ENCODE measurements at places on chromosomes 6 and 20. TPM values are rescaled to one million over a fixed set of nuclear protein-coding genes. Genes with fewer than 3 reads are reported as not detected.

The GJA1 gene
- total RNA-seq: 77.5 TPM

The SLC4A11 gene
- 14.9 TPM for total RNA-seq

The ATP6V1G2 gene
- total RNA-seq: 1.1 TPM

The DZANK1 gene
- 5.9 TPM for total RNA-seq

The KDM1B gene
- total RNA-seq: 22.3 TPM

The TTK gene
- total RNA-seq: not detected

The CST7 gene
- total RNA-seq: 13.7 TPM

- H3K27me3 ChIP-seq: no peaks in the 10 kb centered on the region
- no peak for DNase-seq
- no peak overlapping the region for H3K4me3 ChIP-seq
- no peaks in the 10 kb centered on the region for H3K36me3 ChIP-seq
Observed at GRCh38 chr6:95681736-95682135, 104.4 kb downstream of the MANEA start.

GRCh38 chr20:9668381-9668780, 154.0 kb downstream of the LAMP5 start:
- H3K36me3 ChIP-seq: no peaks in the 10 kb centered on the region
- no peak overlapping the region for H3K27ac ChIP-seq
- no peak for DNase-seq
- no peaks in the 10 kb centered on the region for H3K27me3 ChIP-seq

DNA sequence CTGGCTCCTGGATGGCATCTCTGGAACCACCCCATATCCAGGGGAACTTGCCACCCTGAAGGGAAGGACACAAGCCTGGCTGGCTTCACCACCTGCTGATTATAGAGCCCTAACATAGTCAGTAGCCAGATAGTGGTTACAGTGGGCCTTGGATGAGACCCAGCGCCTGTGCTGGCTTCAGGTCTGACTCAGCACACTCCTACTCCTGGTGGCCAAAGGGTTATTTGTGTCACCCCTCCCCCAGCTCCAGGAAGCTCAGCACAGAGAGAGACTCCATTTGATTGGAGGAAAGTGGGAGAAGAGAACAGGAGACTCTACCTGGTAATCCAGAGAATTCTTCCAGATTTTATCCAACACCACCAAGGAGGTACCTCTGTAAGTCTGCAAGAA, 12.8 kb downstream of the SNX14 start:
- no peak for DNase-seq
- H3K27me3 ChIP-seq: no peaks in the 10 kb centered on the region
- H3K36me3 ChIP-seq: no peaks in the 10 kb centered on the region
- H3K27ac ChIP-seq: no peak overlapping the region
- H3K4me3 ChIP-seq: no peak overlapping the region

DNA sequence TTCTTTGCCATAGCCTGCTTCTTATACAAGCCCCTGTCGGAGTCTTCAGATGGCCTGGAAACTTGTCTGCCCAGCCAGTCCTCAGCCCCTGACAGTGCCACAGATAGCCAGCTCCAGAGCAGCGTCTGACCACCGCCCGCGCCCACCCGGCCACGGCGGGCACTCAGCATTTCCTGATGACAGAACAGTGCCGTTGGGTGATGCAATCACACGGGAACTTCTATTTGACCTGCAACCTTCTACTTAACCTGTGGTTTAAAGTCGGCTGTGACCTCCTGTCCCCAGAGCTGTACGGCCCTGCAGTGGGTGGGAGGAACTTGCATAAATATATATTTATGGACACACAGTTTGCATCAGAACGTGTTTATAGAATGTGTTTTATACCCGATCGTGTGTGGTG, 29.5 kb downstream of the SLCO4A1 start:
- no peaks in the 10 kb centered on the region for H3K36me3 ChIP-seq
- no peak for DNase-seq
- no peaks in the 10 kb centered on the region for H3K27me3 ChIP-seq

GRCh38 chr20:54710341-54710740, 234.9 kb downstream of the DOK5 start:
- no peak overlapping the region for H3K27ac ChIP-seq
- DNase-seq: no peak
- no peaks in the 10 kb centered on the region for H3K4me1 ChIP-seq
- no peak overlapping the region for H3K4me3 ChIP-seq
- H3K36me3 ChIP-seq: no peaks in the 10 kb centered on the region

DNA sequence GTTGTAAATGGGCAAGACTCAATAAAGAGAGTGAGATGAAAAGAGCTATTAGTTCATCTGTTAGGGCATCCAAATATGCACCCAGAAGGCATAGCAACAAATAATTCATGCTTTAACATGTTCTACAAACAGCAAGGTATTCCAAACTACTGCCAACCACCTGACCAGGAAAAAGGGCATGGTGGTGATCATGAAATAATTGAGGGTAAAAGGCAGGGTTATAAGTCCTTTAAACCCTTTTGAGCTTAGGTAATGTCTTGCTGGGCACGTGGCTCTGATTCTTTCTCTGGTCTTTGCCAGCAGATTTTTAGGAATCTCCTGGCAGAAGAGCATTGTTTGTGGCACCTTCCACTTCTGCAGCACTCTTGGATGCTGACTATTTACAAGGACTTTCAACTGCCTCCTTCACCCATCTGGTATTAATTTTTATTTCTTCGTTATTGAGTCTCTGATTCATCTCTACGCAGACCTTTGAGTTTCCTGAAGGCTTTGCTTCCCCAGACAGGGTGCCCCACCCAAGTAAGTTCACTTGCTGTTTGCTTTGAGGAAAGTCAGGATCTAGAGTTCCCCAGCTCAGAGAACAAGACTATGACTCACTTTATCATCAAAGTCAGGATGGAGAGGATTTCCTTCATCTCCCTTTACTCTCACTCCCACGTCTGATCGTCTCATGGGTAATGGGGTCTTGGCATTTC, 83.4 kb upstream of the NEDD9 start:
- DNase-seq: no peak
- no peaks in the 10 kb centered on the region for H3K27me3 ChIP-seq
- H3K36me3 ChIP-seq: no peaks in the 10 kb centered on the region

- no peak overlapping the region for H3K27ac ChIP-seq
- no peaks in the 10 kb centered on the region for H3K36me3 ChIP-seq
- H3K27me3 ChIP-seq: no peaks in the 10 kb centered on the region
- DNase-seq: no peak
Observed at GRCh38 chr20:59747671-59748515, 143.6 kb downstream of the PHACTR3 start.

- H3K4me1 ChIP-seq: no peaks in the 10 kb centered on the region
- no peak for DNase-seq
- no peak overlapping the region for H3K27ac ChIP-seq
Observed at GRCh38 chr6:107817784-107818183, 6.3 kb downstream of the SCML4 start.

GRCh38 chr20:56368351-56369134, 9.8 kb downstream of the FAM210B start:
- no peaks in the 10 kb centered on the region for H3K4me1 ChIP-seq
- H3K4me3 ChIP-seq: no peak overlapping the region
- H3K27ac ChIP-seq: no peak overlapping the region
- peaks cover 29% of the 10 kb centered on the region for H3K36me3 ChIP-seq
- DNase-seq: no peak

DNA sequence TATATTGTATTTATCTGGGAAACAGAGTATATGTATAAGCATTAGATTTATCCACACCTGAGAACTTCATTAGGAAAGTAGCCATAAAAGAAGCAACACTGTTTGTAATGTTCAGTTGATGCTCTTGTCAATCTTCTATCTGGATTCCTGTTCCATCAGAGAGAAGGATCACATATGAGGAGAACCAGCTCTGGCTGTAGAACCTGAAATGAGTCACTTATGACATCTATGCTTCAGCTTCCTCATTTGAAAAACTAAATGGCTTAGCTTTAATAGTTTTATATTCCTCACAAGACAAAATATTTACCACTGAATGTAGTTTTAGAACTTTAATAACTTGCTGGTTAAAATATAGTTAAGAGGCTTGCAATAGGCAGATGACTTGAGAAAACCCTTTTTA, 144.7 kb downstream of the TASP1 start:
- H3K36me3 ChIP-seq: no peaks in the 10 kb centered on the region
- no peaks in the 10 kb centered on the region for H3K4me1 ChIP-seq
- DNase-seq: no peak
- no peak overlapping the region for H3K27ac ChIP-seq

GRCh38 chr6:168326294-168327261, 7.0 kb upstream of the DACT2 start:
- no peak overlapping the region for H3K4me3 ChIP-seq
- H3K36me3 ChIP-seq: no peaks in the 10 kb centered on the region
- DNase-seq: no peak
- H3K27me3 ChIP-seq: no peaks in the 10 kb centered on the region
- H3K4me1 ChIP-seq: no peaks in the 10 kb centered on the region
- no peak overlapping the region for H3K27ac ChIP-seq

- H3K36me3 ChIP-seq: peaks cover 25% of the 10 kb centered on the region
- no peak overlapping the region for H3K4me3 ChIP-seq
- DNase-seq: no peak
Observed at GRCh38 chr20:63967330-63968135, 2.2 kb downstream of the ZNF512B start.

GRCh38 chr20:37293301-37293943, 4.0 kb downstream of the MANBAL start:
- no peaks in the 10 kb centered on the region for H3K27me3 ChIP-seq
- H3K4me1 ChIP-seq: peaks cover 58% of the 10 kb centered on the region
- H3K27ac ChIP-seq: peak overlapping the region; percentile 26
- no peak for DNase-seq
- H3K4me3 ChIP-seq: no peak overlapping the region
- no peaks in the 10 kb centered on the region for H3K36me3 ChIP-seq

DNA sequence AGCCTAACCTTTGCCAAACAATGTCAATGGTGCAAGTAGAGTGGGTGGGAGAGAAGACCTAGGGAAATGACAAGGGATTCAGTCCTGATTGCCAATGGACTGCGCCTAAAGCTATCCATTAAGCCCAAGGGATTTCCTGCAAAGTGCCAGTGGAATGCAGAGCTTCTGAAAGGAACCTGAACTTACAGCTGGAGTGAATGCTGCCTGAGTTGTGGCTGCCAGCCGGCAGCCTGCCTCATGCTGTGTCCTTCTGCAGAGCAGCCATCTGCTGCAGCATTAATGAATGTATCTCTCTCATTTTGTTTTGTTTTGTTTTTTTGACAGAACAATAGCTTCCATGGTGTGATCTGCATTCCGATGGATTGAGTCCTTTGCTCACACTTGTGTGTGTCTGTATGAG, 44.7 kb downstream of the SLC35F1 start:
- no peaks in the 10 kb centered on the region for H3K4me1 ChIP-seq
- no peak overlapping the region for H3K4me3 ChIP-seq
- DNase-seq: peak; percentile 8
- no peaks in the 10 kb centered on the region for H3K27me3 ChIP-seq

- DNase-seq: no peak
- H3K4me3 ChIP-seq: no peak overlapping the region
- H3K27ac ChIP-seq: no peak overlapping the region
- peaks cover 12% of the 10 kb centered on the region for H3K4me1 ChIP-seq
- H3K27me3 ChIP-seq: no peaks in the 10 kb centered on the region
Observed at GRCh38 chr6:157987788-157988699, 6.4 kb downstream of the SYNJ2 start.

DNA sequence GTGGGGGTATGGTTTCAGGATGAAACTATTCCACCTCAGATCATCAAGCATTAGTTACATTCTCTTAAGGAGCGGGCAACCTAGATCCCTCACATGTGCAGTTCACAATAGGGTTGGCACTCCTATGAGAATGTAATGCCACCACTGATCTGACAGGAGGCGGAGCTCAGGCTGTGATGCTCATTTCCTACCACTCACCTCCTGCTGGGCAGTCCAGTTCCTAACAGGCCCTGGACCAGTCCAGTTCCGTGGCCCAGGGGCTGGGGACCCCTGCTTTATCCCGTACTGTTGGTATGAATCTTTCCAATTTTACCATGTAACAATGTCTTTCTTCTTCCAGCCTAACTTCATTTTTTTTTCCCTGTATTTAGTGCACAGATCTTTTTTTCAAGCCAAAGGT, 94.9 kb downstream of the OGFRL1 start:
- no peak overlapping the region for H3K4me3 ChIP-seq
- peaks cover 33% of the 10 kb centered on the region for H3K4me1 ChIP-seq
- H3K27ac ChIP-seq: peak overlapping the region; percentile 23
- no peak for DNase-seq
- H3K36me3 ChIP-seq: no peaks in the 10 kb centered on the region
- H3K27me3 ChIP-seq: no peaks in the 10 kb centered on the region

DNA sequence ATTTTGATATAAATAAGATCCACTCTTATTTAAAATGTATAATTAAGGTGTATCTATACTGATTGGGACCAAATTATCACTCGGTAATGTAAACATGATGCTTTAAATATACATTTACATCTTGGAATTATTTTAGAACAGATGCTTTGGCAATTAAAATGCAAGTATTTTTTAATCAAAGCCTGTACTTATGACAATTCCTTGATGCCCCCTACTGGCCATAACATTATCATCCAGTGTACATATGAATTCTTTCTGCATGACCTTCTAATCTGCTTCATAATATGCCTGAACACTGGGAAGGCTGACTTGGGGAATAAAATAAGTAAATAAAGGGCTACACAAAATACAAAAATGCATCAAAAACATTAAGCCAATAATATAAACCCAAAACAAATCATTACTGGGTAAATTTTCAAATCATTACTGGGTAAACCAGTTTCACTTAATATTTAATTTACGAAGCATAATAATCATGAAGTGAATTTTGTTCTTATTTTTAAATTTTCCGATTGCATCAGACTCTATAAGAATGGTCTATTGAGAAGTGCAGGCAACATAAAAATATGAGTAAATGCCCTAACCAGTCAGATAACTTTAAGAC, 65.1 kb downstream of the CGA start:
- H3K4me1 ChIP-seq: no peaks in the 10 kb centered on the region
- H3K36me3 ChIP-seq: no peaks in the 10 kb centered on the region
- H3K27ac ChIP-seq: no peak overlapping the region
- no peak for DNase-seq

DNA sequence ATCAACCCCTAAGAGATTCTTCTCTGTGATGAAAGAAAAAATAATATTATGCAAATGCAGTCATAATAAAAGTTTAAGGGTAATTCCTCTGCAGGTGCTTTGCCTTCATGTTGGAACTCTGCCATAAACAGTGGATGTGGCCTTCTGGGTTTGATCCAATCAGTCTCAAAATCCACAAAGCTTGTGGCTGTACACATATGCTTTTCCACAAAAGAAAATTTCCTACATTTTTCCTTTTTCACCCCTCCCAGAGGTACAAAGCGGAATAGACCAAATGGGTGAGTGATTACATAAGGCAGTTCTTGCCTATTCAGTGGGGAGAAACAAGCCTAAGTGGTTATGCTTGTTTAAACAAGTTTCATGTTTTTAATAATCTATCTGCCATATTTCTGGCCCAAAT, 16.7 kb downstream of the CALHM5 start:
- DNase-seq: no peak
- no peaks in the 10 kb centered on the region for H3K4me1 ChIP-seq
- no peaks in the 10 kb centered on the region for H3K36me3 ChIP-seq
- H3K27me3 ChIP-seq: no peaks in the 10 kb centered on the region
- H3K27ac ChIP-seq: no peak overlapping the region

DNA sequence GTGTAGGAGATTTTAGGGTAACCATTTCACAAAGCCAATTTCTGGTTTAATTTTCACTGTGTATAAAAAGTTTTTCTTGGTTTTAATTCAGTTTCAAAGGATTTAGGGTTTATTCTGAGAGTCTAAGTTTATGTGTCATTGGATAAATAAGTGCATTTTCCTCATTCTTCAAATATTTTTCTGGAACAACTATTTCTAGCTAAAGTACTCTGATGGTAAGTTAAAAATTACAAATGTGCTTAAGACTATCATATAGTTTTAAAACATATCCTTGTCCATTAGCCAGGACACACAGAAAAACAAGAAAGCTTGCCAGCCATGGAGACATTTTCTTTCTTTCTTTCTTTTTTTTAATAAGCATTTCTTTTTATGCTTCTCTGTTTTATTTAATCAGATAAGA, 333.0 kb downstream of the RFPL4B start:
- H3K27ac ChIP-seq: no peak overlapping the region
- H3K4me3 ChIP-seq: no peak overlapping the region
- no peaks in the 10 kb centered on the region for H3K36me3 ChIP-seq
- no peaks in the 10 kb centered on the region for H3K4me1 ChIP-seq
